ENCODE measurements at places on chromosomes 6 and 20. TPM values are rescaled to one million over a fixed set of nuclear protein-coding genes. Genes with fewer than 3 reads are reported as not detected.

HNF4A gene
- not detected for total RNA-seq

RAET1G gene
- total RNA-seq = not detected

MPC1 gene
- 89.5 TPM for total RNA-seq

GRCh38 chr6:112332274-112332673, 14.9 kb upstream of the RFPL4B start:
- H3K27me3 ChIP-seq = no peaks in the 10 kb centered on the region
- H3K4me3 ChIP-seq = no peak overlapping the region
- no peaks in the 10 kb centered on the region for H3K36me3 ChIP-seq
- peaks cover 4% of the 10 kb centered on the region for H3K4me1 ChIP-seq

GRCh38 chr6:168524571-168525001, 83.6 kb downstream of the SMOC2 start:
- no peaks in the 10 kb centered on the region for H3K27me3 ChIP-seq
- H3K36me3 ChIP-seq = peaks cover 3% of the 10 kb centered on the region
- no peak overlapping the region for H3K27ac ChIP-seq
- H3K4me1 ChIP-seq = peaks cover 10% of the 10 kb centered on the region

GRCh38 chr20:54323227-54323734, 115.4 kb downstream of the PFDN4 start:
- DNase-seq = no peak
- H3K27ac ChIP-seq = no peak overlapping the region
- H3K27me3 ChIP-seq = no peaks in the 10 kb centered on the region
- H3K4me1 ChIP-seq = no peaks in the 10 kb centered on the region
- H3K4me3 ChIP-seq = no peak overlapping the region

DNA sequence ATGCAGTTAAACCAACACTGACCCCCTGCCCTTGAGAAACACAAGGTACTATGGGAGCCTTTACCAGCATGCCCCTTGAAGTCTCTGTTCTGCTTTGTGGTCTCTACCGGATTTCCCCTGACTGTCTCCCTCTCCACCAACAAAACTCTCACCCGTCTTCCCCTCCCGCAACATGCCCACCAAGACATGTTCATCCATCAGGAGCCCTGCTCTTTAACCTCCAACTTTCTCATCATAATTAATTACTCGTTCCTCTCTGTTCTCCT, 1.1 kb downstream of the ZNF165 start:
- no peaks in the 10 kb centered on the region for H3K27me3 ChIP-seq
- DNase-seq = no peak
- H3K36me3 ChIP-seq = no peaks in the 10 kb centered on the region

GRCh38 chr20:25453035-25453810, 45.8 kb downstream of the GINS1 start:
- H3K27ac ChIP-seq = no peak overlapping the region
- no peak overlapping the region for H3K4me3 ChIP-seq
- no peak for DNase-seq
- H3K4me1 ChIP-seq = no peaks in the 10 kb centered on the region
- peaks cover 54% of the 10 kb centered on the region for H3K36me3 ChIP-seq

- no peaks in the 10 kb centered on the region for H3K36me3 ChIP-seq
- H3K4me1 ChIP-seq = peaks cover 12% of the 10 kb centered on the region
- H3K4me3 ChIP-seq = no peak overlapping the region
- no peak overlapping the region for H3K27ac ChIP-seq
- peak; percentile 8 for DNase-seq
These were observed 51.6 kb upstream of the FAM83D start for GRCh38 chr20:38874460-38875174.

GRCh38 chr6:141488488-141488887, 644.2 kb upstream of the GJE1 start:
- no peak for DNase-seq
- no peak overlapping the region for H3K27ac ChIP-seq
- H3K27me3 ChIP-seq = no peaks in the 10 kb centered on the region
- H3K36me3 ChIP-seq = no peaks in the 10 kb centered on the region
- no peak overlapping the region for H3K4me3 ChIP-seq

GRCh38 chr20:25120457-25120856, 38.5 kb upstream of the VSX1 start:
- no peak overlapping the region for H3K4me3 ChIP-seq
- no peaks in the 10 kb centered on the region for H3K36me3 ChIP-seq
- H3K27me3 ChIP-seq = no peaks in the 10 kb centered on the region
- DNase-seq = no peak

GRCh38 chr6:139343052-139343750, 31.2 kb downstream of the CITED2 start:
- H3K4me1 ChIP-seq = no peaks in the 10 kb centered on the region
- no peaks in the 10 kb centered on the region for H3K27me3 ChIP-seq
- no peak overlapping the region for H3K4me3 ChIP-seq
- H3K36me3 ChIP-seq = no peaks in the 10 kb centered on the region
- H3K27ac ChIP-seq = no peak overlapping the region

- no peak overlapping the region for H3K4me3 ChIP-seq
- H3K27ac ChIP-seq = no peak overlapping the region
- DNase-seq = no peak
- H3K4me1 ChIP-seq = no peaks in the 10 kb centered on the region
- no peaks in the 10 kb centered on the region for H3K27me3 ChIP-seq
These were observed 691.7 kb downstream of the GRIK2 start for GRCh38 chr6:102085257-102085656.

DNA sequence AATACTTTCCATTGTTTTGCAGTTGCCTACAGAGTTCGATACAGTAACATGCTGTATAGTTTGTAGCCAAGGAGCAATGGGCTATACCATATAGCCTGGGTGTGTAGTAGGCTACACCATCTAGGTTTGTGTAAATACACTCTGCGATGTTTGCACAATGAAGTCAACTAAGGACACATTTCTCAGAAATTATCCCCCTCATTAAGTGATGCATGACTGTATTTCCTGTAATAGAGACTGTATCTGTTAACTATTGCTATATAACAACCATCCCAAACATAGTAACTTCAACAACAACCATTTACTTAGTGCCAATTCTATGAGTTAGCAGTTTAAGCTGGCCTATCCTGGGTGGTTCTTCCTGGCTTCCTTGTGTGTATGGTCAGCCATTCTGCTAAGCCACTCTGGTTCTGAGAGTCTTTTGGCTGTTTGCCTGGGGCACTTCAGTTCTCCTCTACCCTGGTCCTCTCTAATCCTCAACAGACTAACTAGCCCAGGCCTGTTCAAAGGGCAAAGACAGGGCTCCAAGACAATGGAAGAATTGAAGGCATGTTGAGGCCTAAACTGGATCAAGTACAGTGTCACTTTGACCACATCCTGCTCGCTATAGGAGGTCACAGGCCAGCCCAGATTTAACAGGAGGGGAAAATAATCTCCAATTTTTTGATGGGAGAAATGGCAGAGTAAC, 124.0 kb downstream of the PLCB1 start:
- no peaks in the 10 kb centered on the region for H3K36me3 ChIP-seq
- no peak for DNase-seq
- H3K27ac ChIP-seq = no peak overlapping the region
- H3K4me1 ChIP-seq = no peaks in the 10 kb centered on the region
- H3K27me3 ChIP-seq = no peaks in the 10 kb centered on the region

- H3K36me3 ChIP-seq = no peaks in the 10 kb centered on the region
- no peak for DNase-seq
- no peaks in the 10 kb centered on the region for H3K27me3 ChIP-seq
- no peak overlapping the region for H3K4me3 ChIP-seq
- H3K4me1 ChIP-seq = no peaks in the 10 kb centered on the region
These were observed 696.7 kb downstream of the C6orf118 start for GRCh38 chr6:164612751-164613150.

- H3K4me1 ChIP-seq = no peaks in the 10 kb centered on the region
- no peaks in the 10 kb centered on the region for H3K36me3 ChIP-seq
- no peak overlapping the region for H3K27ac ChIP-seq
- H3K27me3 ChIP-seq = no peaks in the 10 kb centered on the region
These were observed 36.8 kb upstream of the CDKAL1 start for GRCh38 chr6:20497216-20498040.

- H3K27ac ChIP-seq = no peak overlapping the region
- peak; percentile 82 for DNase-seq
- H3K4me1 ChIP-seq = peaks cover 14% of the 10 kb centered on the region
- H3K4me3 ChIP-seq = no peak overlapping the region
These were observed 79.9 kb downstream of the SLC22A3 start for GRCh38 chr6:160428069-160428430.

DNA sequence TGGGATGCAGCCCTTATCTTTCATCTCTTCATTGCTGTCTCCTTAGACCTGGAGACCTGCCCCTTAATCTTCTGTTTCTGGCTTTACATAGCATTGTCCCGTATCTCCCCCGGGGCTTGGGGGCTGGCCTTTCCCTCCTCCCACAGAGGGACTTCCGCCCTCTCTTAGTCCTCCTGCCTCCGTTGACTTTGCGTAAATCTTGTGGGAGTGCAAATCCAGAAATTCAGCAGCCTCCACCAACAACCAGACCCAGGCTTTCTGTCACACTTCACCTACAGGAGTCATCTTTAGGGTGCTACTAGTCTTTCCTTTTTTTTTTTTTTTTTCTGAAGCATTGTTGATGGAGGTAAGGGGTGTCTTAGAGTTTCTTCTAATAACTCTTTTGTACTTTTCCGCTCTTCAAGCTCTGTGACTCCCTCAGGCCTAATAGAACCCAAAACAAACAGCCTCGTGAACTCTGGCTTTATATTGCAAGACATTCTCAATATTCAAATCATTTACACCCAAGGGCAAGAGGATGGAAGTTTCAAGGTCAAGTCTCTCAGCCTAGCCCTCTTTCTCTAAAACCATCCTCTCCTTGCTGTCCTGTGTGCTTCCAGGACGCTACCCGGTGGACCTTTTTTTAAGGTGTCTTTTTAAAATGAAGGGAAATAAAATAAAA, 66.2 kb downstream of the RREB1 start:
- H3K36me3 ChIP-seq = peaks cover 2% of the 10 kb centered on the region
- H3K27me3 ChIP-seq = no peaks in the 10 kb centered on the region
- H3K4me3 ChIP-seq = no peak overlapping the region
- H3K4me1 ChIP-seq = peaks cover 28% of the 10 kb centered on the region
- no peak overlapping the region for H3K27ac ChIP-seq

DNA sequence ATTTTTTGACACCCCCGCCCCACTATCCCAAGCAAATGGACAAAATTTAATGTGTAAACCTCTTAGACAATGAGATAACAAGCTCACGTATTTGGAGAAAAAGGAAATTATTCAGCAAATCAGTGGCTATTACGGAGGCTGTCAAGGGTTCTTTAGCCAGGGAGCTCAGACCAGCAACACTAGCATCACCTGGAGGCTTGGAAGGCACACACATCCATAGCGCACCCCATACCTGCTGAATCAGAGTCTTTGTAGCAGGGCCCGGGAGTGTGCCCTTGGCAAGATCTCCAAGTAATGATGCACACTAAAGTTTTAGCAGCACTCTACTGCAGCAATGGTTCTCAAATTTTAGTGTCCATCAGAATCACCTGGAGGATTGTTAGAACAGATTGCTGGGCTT, 223.2 kb upstream of the BTBD3 start:
- H3K4me1 ChIP-seq = no peaks in the 10 kb centered on the region
- H3K4me3 ChIP-seq = no peak overlapping the region
- no peak overlapping the region for H3K27ac ChIP-seq
- no peaks in the 10 kb centered on the region for H3K36me3 ChIP-seq
- H3K27me3 ChIP-seq = no peaks in the 10 kb centered on the region

DNA sequence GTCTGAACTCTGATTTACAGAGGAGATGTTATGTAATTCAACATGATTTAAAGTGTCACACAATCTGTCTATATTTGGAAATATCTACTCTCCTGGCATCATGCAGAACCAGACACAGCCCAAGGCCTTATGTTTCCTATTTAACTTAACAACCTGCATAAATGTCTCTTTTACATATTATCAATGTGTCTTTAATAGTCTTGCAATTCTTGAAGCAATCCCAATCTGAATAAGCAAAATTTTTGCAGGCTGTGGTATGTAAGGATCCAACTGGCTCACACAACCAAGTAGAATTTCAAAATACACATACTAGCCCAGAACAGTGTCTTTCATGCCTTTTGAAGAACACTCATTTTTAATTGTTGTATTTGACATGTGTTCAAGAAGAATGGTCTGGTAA, 443.2 kb downstream of the MAFB start:
- peaks cover 6% of the 10 kb centered on the region for H3K4me1 ChIP-seq
- no peak for DNase-seq
- no peaks in the 10 kb centered on the region for H3K27me3 ChIP-seq
- no peak overlapping the region for H3K4me3 ChIP-seq

GRCh38 chr6:24614043-24614420, 32.0 kb downstream of the KIAA0319 start:
- DNase-seq = no peak
- H3K4me3 ChIP-seq = no peak overlapping the region
- no peaks in the 10 kb centered on the region for H3K36me3 ChIP-seq
- H3K27ac ChIP-seq = no peak overlapping the region
- H3K27me3 ChIP-seq = no peaks in the 10 kb centered on the region

DNA sequence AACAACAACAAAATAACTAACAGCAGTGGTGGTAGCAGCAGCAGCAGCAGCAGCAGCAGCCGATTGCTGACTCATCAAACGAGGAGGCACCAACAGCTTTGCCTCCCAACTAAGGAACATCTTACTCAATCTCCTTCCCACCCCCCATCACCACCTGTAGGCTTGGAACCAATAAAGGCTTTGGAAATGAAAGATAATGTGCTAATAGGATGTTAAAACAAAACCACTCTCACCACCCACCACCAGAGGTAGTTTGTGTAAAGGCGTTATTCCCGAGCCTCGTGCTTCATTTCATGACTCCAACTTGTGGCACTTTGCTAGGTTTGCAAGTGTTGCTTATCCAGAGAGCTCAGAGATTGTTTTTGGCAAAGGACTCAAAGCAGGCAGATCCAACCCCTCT, 346.5 kb downstream of the CD83 start:
- H3K4me1 ChIP-seq = no peaks in the 10 kb centered on the region
- no peaks in the 10 kb centered on the region for H3K27me3 ChIP-seq
- DNase-seq = no peak
- H3K4me3 ChIP-seq = no peak overlapping the region

GRCh38 chr6:3906846-3907151, 57.6 kb downstream of the FAM50B start:
- H3K36me3 ChIP-seq = no peaks in the 10 kb centered on the region
- DNase-seq = no peak
- H3K27me3 ChIP-seq = no peaks in the 10 kb centered on the region

DNA sequence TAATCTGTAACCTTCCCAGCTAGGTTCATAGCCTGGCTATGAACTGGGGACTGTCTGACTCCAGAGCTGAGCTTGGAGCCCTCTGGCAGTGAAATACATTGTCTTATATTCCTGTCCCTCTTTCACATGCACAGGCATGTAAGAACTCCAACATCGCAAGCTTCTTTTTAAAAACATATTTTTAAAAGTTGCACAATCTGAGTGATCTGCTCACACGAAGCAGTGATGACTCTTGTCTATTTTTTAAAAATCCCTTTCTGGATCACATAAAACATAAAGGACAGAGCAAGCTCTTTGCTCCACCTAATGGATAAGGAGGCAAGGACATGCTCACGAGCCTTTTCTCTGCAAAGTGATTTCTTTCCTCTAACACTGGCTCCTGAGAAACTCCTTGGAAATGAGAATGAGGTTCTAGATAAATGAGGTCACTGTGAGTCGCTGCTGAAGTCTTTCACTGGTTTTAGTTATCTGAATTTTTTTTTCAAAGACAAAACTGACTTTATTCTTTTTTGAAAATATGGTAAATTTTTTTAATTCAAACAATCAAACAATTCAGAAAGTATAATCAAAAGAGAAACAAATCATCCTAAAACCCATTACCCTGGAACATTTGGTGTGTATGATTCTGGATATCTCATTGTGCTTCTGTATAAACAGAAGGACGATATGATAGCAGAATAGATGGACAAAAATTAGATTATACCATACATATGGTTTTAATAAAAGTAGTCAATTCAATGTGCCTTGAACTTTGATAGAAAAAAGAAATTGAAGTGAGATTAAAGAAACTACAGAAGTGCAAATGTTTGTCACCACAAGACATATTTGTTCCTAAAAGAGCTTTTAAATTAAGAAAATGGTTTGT, 30.8 kb downstream of the IL20RA start:
- H3K36me3 ChIP-seq = no peaks in the 10 kb centered on the region
- no peak overlapping the region for H3K27ac ChIP-seq
- H3K4me3 ChIP-seq = no peak overlapping the region
- no peaks in the 10 kb centered on the region for H3K4me1 ChIP-seq
- no peaks in the 10 kb centered on the region for H3K27me3 ChIP-seq

All from spinal cord (tissue), 10 donors.